ENCODE measurements at places on chromosomes 6 and 20.
A peak's percentile ranks its signal among the peaks of the same experiment; 100 is the strongest.

- DNase-seq, result no peak
These were observed 8.2 kb upstream of the BAG2 start for GRCh38 chr6:57163956-57164355.

- no peak for DNase-seq
These were observed at the start of gene FUT9 for GRCh38 chr6:96015518-96016333. TSS of gene FUT9 (plus strand) at chr6:96015974. CDS start at chr6:96203156, 187,182 bp downstream.

DNA sequence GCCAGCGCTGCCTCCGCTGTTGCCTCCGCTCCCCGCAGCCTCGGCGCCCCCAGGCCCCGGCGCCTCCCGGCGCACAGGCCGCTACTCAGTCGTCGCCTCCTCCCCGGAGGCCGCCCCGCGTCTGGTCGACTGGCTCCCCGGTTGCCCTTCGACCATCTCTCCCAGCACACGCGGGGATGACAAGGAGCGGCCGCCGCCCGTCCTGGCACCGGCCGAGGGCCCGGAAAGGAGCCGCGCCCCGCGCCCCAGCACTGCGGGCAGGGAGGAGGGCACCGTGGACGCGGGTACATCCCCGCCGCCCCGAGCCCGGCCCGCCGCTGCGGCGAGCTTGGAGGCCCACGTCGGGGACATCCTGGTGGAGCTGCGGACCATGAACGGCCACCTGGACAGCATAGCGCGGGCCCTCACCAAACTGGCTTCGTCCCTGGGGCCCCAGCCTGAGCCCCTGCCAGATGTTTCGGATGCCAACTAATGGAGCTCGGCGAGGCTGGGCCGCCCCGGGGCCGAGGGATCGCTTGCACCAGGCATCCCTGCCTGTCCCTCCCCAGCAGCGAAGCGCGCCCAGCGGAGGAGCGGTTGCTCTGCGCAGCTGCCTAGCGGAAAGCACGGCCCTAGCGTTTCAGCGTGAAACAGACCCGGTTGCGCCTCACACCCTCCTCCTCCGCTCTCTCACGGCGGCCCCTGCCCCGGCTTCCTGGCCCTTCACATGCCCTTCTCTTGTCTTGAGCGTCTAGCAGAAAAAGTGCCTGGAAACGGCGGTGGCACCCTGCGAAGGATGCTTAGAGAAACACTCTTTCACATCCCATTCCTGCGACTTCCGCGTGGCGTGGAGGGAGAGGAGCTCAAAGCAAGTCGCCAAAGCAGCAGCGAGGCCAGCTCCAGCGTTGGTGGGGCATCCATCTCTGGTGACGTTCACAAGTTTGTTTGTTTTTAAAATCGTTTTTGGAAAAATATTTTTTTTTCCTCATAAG, 285.8 kb upstream of the SUPT3H start:
- DNase-seq, result no peak

DNA sequence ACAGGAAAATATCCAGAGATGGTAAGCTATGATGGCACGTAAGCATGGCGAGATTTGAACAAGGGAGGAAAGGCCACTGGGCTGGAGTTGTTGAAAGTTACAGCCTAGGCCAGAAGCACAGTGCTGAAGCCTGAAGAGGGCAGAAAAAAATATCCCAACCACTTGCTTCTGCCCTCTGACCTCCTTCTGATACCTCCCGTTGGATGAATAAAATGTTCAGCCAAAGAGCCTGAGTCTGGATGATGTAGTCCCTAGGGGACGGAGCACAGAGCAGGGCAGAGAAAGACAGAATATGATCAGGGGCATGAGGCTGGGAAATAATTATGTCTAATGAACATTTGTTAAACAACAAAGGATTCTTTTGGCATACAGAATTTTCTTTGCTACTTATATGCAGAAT, 19.7 kb downstream of the KLHL31 start:
- no peak for DNase-seq

DNA sequence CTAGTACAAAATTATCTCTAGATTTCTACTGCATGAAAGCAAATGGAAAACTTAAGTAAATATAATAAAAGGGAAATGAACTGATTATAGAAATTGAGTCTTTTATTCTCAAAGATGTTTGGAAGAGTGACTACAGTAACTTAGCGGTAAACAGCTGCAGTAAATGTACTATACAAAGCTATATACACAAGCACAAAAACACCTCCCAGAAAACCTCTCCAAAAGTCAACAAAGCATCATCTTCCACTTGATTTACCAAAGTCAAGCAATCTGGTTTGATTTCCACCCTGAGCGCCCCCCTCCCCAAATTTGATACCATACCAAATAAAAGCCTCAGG, 142.1 kb upstream of the SHLD1 start:
- DNase-seq, result no peak

GRCh38 chr6:3221578-3221977, 5.9 kb downstream of the TUBB2B start:
- no peak for DNase-seq

DNA sequence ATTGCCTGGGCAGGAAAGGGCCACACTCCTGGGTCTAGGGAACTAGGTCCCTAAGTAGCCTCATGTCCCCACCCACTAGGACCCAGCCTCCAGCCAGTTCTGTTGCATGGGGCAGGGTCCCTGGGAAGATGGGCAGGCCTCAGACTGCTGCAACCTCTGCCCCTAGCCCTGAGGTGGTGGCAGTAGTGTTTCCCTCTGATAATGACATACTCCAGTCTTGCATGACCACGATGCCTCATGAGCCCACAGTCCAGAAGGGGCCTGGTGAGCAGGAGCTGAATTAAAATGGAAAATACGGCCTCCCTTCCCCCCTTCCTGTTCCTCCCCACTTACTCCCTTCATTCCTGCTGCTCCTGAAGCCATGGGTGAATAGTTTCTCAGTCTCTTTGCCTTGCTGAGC, 36.0 kb upstream of the SCRT2 start:
- no peak for DNase-seq

DNA sequence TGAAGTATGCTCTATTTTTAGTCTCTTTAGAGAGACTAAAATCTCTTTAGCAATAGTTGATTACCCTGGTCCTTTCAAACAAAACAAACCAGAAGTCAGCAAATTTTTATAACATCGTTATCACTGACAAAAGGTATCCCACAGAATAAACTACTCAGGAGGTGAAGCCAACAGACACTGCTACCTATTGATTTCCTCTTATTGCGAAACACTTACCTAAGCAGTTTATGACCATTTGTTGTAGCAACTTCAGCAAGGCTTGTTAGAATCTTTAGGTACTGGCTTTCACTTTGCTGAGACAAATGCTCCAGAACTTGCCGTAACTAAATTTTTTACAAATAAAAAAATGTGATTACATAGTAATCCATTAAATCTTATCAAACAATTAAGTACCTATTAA, 64.4 kb downstream of the HACE1 start:
- no peak for DNase-seq

- no peak for DNase-seq
These were observed 23.0 kb downstream of the ABRACL start for GRCh38 chr6:139051396-139052060.

GRCh38 chr20:48463916-48464315, 363.9 kb downstream of the PREX1 start:
- peak; percentile 4 for DNase-seq

- DNase-seq, result no peak
These were observed 51.9 kb downstream of the GRM4 start for GRCh38 chr6:34093854-34094430.

GRCh38 chr20:25676164-25676809, 20.4 kb downstream of the ZNF337 start:
- DNase-seq, result peak; percentile 2

- DNase-seq, result no peak
These were observed 78.7 kb downstream of the IRF4 start for GRCh38 chr6:470051-470900.

- no peak for DNase-seq
These were observed 48.7 kb downstream of the SYNE1 start for GRCh38 chr6:152588456-152588855.

GRCh38 chr6:40727271-40727670, 140.1 kb upstream of the LRFN2 start:
- DNase-seq, result no peak

GRCh38 chr20:25148181-25148981, 47.1 kb upstream of the ENTPD6 start:
- no peak for DNase-seq

DNA sequence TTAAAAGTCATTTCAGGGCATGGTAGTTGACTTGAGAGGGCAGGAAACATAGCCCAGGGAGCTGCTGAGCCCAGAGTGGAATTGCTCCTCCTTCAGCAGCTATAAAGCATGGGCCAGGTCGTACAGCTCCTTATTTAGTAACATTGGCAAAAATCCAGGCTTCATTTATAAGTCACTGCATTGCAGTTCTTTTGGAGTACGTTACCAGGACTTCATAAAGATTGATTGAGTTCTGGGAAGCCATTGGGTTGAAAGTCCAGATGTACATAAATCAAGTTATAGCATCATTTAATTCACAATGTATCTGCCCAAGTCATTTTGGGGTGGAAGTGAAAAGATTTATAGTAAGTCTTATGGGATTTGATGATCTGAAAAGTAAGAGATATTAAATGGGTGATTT, 53.0 kb upstream of the ANKEF1 start:
- DNase-seq, result no peak

DNA sequence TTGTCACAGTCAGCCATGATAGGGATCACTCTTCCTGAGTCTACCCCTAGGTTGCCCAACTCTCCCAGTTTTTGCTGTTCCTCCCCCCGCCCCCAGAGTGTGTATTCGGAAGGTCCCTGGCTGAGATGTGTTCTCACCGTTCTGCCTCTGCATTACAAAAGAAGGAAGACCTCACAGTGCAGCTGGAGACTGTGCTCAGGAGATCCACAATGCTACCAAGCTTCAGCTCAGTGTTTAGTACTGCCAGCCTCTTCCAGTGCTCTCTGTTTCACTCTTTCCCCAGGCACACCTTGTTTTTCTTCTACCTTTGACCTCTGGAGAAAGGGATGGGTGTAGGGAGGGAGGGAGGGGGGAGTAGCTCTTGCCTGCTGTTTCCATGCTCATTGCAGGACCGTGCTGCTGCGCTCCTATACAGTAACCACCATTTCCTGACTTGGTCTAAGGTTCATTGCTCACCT, 13.4 kb upstream of the MOCS1 start:
- DNase-seq, result no peak

DNA sequence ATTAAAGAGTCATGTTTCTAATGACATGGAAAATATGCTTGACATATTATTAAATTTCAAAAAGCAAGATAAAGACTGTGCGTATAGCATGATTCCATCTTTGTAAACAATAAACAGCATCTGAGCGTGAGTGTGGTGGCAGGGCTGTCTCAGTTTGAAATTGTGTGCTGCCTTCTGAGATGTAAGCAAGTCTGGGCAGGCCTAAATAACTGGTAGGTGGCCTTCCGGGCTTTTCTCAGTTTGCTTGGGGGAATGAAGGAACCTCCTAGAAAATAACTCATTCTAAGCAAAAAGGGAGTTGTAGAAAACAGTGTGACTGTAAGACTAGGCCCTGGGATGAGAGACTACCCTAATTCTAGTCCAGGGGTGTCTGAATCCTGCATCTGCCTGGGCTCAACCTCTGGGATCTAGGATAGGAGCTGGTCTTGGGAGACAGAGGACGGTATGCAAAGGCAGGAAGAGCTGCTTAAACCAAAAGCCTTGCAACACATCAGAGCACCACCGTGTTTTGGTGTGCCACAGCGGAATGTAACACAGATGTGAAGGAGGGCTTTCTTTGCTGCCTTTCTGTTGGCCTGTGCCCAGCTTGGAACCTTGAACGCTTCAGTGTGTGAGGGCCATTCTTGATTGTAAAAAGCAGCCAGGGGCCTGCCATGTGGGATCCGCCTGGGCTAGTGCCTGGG, 63.5 kb upstream of the L3MBTL3 start:
- DNase-seq, result no peak

GRCh38 chr20:54716174-54716747, 240.9 kb downstream of the DOK5 start:
- no peak for DNase-seq

DNA sequence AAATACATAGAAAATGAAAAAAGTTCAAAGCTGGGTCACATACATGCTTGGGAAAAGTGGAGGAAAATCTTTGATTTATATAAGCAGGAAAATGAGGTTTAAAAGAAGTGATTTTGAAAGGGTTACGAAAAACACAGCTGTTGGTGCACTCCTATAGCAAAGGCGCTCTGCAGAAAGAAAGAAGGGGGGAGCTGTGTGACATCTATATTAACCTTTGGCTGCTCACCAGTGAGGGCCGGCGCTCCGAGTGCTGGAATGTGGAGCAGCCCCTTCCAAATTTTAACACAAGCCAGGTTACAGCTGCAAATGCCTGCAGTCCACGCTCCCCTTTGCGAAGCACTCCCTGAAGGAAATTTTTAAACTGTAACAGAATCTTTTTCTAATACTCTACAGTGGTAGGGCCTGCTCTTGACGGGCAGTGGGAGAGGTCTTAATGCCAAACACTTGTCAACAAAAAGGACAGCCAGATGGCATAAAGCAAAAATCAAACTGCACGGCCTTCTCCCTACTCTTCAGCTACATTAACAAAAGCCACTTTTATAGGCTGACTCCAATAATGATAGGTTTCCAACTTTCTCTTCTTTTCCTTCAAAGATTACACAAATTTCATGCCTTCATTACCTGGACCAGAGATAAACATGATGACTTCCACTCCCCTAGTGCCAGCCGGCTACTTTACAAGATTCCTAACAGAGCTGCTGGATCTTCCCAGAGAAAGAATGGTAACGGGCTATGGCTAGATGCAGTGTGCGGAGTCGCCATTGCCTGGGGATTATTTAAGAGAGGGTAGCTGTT, 4.8 kb downstream of the BMP7 start:
- no peak for DNase-seq

- no peak for DNase-seq
These were observed 76.6 kb upstream of the CST7 start for GRCh38 chr20:24872291-24873024.

- DNase-seq, result peak; percentile 82
These were observed 27.2 kb upstream of the BTBD3 start for GRCh38 chr20:11890331-11891076.

GRCh38 chr6:34275128-34275804, 26.5 kb upstream of the SMIM29 start:
- DNase-seq, result no peak

DNA sequence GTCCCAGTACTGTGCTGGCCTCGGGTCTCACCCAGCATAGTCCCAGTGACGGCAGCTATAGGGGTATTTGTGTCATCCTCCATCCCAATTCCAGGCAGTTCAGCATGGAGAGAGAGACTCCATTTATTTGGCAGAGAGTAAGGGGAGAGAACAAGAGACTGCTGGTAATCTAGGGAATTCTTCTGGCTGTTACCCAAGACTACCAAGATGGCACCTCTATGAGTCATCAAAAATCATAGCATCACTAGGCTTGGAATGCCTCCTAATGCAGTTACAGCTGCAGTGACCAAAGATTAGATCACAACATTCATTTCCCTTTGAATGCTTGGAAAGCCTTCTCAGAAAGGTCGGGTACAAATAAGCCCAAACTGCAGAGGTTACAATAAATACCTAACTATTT, 660.4 kb upstream of the FLRT3 start:
- DNase-seq, result peak; percentile 35

DNA sequence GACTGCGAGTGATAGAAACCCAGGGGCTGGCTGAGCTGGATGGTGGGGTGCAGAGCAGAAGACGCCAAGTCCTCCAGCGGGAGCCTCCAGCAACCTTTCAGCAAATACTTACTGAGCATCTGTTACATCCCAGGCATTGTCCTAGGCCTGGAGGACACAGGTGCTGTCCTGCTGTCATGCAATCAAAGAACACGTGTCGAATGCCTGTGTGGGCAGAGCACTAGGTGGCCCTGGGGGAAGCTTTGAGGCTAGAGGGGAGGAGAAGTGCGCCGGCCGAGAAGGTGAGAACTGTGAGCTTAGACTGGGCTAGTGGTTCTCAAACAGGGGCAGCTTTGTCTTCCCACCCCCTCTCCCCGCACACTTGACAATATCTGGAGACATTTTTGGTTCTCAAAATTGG, 233.6 kb downstream of the BMP7 start:
- no peak for DNase-seq

Measured in kidney glomerular epithelial cell (primary cell).